CD8-positive, alpha-beta memory T cell (primary cell): ENCODE measurements at places on chromosomes 13 and 19. TPM values are rescaled to one million over a fixed set of nuclear protein-coding genes. Genes with fewer than 3 reads are reported as not detected.

GRCh38 chr19:38892841-38893240, 6.6 kb downstream of the SIRT2 start:
- no peak for DNase-seq

- DNase-seq = no peak
Measured at GRCh38 chr19:19111136-19111835, 27.0 kb downstream of the TMEM161A start.

DNA sequence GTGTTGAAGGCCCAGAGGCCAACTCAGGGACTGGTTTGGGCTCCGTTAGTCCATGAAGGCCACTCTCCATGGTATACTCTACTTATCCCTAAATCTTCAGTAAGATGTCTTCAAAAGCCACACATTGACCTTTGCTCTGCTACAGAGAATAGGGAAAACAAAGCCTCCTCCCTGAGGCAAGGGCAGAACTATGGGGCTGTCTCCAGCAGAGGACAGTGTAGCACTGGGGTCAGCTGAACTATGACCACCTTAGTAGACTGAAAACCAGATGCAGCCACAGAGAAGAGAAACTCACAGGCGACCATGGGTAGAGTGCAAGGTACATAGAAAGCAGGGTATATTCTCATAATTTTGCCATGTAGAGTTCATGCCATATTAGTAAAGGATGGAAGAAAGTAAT, 587.4 kb downstream of the LMO7 start:
- no peak for DNase-seq

GRCh38 chr19:48813123-48813913, 2.5 kb upstream of the BCAT2 start:
- no peak for DNase-seq

GRCh38 chr19:23470873-23471545, 75.7 kb upstream of the ZNF91 start:
- no peak for DNase-seq

DNA sequence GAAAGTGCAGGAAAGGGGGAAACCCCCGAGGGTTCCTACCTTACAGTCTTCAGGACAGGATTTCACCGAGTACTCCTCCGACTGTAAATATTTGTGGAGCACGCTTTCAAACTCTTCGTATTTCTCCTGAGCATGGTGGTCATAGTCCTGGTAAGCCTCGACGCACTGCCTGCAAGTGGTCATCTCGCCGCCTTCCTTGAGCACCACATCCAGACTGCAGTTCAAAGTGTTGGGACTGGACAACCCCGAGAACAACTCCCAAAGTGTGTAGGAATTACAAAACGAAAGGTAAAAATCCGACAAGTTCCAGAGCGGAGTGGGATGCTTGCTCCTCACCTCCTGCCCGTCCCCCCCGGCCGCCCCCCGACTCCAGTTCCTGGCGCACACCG, 349.7 kb downstream of the LIG4 start:
- DNase-seq = no peak

The NAXD gene
- total RNA-seq = 19.9 TPM

DNA sequence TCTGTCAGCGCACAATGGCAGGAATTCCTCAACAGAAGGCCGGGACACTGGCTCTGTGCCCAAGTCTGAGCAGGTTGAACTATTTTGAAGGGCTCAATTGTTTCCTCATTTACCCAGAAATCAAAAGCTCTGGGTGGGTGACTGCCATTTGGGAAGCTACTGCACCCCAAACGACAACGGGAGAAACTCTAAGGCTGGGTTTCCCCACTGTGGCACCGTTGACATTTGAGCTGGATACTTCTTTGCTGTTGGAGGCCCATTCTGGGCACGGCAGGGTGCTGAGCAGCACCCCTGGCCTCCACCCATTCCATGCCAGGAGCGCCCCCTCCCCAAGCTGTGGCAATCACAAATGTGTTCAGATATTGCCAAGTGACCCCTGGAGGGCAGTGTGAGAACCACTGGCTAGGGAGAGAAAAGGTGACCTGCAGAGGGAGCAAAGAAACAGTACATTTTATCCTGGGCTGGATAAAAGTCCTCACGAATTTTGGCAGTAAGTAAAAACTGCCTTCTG, 62.5 kb downstream of the RFX2 start:
- no peak for DNase-seq

GRCh38 chr19:49403404-49404187, 15.5 kb downstream of the KASH5 start:
- DNase-seq = no peak

The ZNF415 gene
- total RNA-seq = 0.22 TPM

DNA sequence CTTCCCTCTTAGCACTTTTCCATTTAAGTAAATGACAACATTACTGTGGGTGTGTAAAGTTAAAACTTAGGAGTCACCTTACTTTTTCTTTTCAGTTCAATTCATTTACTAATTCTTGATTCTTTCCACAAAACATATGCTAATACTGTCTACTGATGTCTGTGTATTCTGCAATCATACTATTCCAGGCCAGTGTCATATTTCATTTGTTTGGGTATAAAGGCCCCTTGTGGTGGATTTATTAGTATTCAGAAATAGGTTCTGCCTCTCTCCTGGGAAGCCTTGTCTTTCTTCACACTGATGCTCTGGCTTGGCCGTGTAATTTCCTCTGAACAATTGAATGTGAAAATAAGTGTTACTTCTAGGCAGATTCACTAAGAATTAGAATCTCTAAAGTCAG, 621.9 kb upstream of the SPRY2 start:
- DNase-seq = no peak

The DAND5 gene
- not detected for total RNA-seq

DNA sequence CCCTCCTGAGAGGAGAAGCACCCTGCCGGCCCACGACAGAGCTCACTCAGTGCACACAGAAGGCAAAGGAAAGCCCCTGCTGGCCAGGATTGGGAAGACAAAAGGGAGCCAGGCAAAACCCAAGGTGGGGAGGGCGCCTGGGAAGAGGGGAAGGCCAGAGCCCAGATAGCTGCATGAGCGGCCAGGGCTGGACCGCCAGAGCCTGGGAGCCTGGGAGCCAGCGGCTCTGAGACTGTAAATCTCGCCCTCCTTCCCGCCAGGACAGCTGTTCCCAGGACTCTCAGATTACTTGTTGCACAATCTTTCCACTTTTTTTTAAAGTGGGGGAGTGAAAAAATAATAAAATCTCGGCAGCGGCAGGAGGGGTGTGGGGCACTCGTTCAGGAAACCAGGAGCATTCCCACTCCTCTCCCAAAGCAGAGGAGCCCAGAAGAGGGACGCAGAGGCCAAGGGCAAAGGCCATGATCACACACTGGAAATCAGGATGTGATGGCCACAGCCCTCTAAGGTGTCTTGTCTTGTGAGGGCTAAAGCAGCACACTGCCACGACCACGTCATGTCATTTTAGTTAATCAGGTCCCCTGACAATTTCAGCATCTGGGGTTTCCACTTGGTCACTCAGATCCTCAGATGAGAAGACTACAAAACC, 19.6 kb upstream of the EPHX3 start:
- DNase-seq = no peak

DNA sequence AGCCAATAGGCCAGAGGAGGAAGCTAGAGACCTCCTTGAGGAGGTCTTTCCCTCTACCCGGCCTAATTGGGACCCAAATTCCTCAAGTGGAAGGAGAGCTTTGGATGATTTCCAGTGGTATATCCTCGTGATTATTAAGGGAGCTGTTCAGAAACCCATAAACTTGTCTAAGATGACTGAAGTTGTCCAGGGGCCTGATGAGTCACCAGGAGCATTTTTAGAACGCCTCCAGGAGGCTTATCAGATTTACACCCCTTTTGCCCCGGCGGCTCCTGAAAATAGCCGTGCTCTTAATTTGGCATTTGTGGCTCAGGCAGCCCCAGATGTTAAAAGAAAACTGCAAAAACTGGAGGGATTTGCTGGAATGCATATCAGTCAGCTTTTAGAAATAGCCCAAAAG, 198.1 kb downstream of the ZNF486 start:
- DNase-seq = no peak

The SYT3 gene
- total RNA-seq = 0.24 TPM

DNA sequence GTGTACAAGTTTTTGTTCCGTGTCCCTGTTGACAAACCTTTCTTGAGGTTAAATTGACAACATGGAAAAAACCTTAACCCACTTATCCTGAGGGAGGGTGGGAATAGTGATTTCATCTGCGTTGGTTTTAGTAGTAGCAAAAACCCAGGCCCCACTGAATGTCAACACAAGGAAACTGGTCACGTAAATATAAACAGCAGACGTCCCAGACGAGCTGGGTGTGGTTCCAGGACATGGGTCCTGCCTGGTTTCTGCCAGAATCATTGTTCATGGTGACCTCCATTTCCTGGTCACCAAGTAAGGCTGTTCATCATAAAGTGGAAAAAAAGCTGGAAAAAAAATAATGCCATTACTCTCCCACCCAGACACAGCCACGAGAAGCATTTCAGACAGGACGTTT, 16.9 kb upstream of the F2RL3 start:
- DNase-seq = no peak
